RWPE2 (cell line): ENCODE measurements at places on chromosomes 7 and 10.

DNA sequence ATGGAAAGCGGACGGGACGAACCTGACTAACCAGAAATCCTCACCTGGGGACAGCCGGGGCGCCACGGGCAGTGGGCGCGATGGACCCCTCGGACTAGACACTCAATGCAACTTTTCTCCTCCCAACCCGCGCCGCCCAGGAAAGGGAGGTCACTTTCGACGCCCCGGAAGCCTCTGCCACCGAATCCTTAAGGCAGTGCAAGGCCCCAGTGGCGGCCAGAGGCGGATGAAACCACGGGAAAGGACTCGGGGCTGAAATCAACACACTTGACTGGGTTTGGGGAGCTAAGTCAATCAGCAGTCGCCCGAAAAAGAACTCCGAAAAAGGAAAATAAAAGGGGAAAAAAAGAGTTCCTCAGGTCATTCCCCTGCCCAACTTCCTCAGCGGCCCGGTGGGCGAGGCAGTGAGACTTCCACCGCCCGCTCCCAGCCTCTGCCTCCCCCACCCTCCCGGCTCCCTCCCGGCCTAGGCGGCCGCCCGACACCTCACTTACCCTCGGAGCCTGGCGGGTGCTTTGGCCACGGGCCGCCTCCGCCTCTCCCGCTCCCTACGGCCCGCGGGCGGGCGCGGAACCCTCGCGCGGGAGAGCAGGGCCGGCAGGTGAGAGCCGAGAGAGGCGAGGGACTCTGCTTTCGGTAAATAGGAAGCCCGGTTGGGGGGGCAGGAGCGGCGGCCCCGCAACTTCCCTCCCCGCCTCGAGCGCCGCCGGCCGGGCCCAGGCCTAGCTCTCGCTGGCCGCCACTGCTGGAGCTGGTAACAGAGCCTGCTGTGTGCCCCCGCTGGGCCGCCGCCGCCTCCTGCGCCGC lies 518 bp downstream of the WAPL start:
- DNase-seq = no peak

GRCh38 chr10:127739908-127740307 lies 2.9 kb downstream of the FOXI2 start:
- no peak for DNase-seq

GRCh38 chr7:149833495-149834130 lies 4.6 kb upstream of the ZNF862 start:
- DNase-seq = peak; percentile 13

DNA sequence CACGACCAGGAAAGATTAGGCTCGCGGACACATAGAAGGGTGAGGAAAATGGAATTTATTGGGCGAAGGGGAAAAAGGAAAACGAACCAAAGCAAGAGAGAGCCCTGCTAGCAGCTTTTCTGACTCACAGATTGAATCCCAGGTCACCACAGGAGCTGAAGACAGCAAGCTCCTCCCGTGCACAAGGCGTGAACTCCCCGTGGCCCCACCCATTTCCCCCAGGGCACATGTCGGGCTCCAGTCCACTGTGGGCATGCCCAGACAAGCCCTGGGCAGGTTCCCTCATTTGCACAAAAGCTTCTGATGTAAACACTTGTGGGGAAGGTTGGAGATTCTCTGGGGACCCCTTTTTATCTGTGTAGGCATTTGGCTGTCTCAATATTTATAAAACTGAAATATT lies 582.4 kb downstream of the SUGCT start:
- DNase-seq = peak; percentile 95

DNA sequence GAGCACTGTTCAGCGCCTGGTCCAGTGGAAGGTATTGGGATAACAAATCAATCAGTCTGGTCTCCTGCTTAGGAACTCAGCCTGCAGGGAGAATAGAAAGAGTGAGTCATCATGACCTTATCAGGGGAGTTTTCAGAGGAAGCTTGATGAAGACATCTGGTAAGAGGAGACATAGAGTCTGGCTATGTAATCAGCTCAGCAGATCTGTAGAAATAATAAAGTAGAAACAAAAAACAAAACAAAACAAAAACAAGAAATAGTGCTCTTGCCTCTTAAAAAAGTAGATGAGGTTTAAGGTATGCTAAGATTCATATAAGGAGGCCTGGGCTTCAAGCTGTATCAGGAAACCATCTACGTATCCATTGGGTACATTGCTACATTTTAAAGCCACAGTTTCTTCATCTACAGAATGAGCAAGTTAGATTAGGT lies 14.4 kb downstream of the TAS2R41 start:
- no peak for DNase-seq

GRCh38 chr7:3246651-3247050 lies 54.4 kb upstream of the SDK1 start:
- no peak for DNase-seq

DNA sequence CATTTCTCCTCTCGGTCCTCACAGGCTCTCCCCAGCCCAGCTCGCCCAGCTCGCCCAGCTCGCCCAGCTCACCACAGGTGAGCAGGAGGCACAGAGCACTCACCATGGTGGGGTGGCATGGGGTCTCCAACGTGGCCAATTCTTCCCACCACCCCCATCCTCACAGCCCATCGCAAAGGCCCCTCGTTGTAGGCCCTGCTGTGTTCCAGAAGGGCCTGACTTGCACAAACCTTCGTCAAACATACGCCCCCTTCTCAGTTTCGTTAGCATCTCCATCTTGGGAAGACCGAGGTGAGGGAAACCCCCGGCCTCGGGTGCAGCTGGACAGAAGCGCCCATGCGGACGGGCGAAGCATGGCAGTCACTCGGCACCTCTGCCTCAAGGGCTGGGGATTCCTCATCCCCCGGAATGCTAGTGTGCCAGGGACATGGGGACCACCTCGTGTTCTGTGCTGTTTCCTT lies 304.6 kb downstream of the TNS3 start:
- no peak for DNase-seq

- no peak for DNase-seq
Observed at GRCh38 chr7:129134356-129134987, 10.0 kb upstream of the TSPAN33 start.

DNA sequence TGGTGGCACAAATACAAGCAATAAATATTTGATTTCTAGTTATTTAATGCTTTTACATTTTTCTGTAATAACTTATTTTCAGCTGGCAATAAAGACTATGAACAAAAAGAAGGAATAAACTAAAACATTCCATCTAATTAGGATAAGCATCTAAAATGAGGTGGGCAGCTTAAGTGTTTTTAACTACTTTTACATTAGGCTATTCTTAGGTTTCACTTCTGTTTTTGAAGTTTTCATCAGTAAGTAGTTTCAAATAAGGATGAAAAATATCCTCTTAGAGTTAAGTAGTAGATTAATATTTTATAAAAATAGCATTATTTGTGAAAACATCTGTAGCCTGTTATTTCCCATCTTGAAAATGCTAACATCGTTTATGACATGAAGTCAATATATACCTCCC lies 15.9 kb downstream of the NT5C2 start:
- no peak for DNase-seq
